Epithelial cell of esophagus (primary cell): ENCODE measurements at places on chromosomes 4 and X.
A peak's percentile ranks its signal among the peaks of the same experiment; 100 is the strongest.

DNA sequence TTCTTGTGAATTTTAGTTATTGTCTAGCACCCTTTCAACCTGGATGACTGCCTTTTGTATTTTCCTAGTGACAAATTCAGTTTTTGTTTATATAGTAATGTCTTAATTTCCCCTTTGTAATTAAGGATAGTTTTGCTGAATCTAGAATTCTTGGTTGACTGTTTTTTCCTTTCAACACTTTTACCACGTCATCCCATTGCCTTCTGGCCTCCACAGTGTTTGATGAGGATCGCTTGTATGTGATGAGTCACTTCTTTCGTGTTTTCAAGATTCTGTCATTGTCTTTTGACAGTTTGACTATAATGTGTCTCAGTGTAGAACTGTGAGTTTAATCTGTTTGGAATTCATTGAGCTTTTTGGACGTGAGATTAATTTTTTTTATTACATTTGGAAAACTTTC is 30.1 kb downstream of the KDM6A start:
- DNase-seq, result peak; percentile 84

DNA sequence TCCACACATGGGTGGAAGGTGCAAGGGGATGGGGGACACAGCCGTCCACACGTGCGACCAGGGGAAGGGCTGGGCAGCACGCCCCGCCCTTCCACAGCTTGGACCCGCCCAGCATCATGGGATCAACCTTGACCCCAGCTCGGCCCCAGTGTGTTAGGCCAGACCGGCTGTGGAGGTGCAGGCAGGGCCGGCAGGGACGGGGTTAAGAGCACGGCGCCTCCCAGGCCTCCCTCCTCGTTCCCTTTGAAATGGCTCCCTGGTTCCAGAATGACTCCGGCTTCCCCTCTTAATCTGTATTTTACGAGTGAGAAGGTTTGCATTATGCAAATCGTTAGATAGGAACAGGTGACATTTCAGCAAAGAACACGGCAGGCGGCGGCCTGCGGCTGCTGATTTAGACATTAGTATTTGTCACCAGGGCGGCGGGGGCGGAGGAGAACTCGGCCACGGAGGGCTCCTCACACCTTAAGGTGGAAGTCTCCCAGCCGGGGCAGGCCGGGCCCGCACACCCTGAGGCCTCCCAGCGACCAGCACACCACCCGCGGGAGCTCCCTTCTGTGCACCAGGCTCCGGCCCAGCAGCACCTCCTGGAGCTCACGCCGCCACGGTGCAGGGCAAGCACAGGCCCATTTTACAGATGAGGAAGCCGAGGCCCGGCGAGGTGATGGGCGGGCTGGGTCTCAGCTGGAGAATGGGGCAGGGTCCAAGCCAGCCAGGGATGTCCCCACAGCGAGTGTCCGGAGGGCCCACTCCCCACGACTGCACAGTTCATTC is 116.1 kb downstream of the FAM53A start:
- DNase-seq, result no peak

- DNase-seq, result no peak
Observed at GRCh38 chr4:55965585-55965984, 16.8 kb downstream of the CEP135 start.

DNA sequence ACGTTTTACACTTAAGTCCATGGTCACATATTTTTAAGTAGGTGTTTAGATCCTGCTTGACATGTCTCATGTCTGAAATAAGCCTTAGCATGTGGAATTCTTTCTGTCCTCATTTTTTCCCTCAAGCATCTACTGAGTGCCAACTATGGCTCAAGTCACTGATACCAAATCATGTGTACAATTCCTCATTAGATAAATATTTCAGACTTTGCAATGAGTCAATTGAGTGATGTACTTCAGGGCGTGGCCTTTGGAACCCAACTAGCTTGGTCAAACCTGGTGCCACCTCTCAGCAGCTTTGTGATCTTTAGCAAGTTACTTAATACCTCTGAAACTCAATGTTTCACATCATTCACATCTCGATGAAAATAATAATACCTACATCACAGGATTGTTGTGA is 12.6 kb upstream of the JADE1 start:
- DNase-seq, result peak; percentile 82

- DNase-seq, result peak; percentile 15
Observed at GRCh38 chr4:76055016-76055415, 19.1 kb upstream of the CXCL11 start.

GRCh38 chr4:79666875-79667274 is 258.8 kb upstream of the GK2 start:
- no peak for DNase-seq

DNA sequence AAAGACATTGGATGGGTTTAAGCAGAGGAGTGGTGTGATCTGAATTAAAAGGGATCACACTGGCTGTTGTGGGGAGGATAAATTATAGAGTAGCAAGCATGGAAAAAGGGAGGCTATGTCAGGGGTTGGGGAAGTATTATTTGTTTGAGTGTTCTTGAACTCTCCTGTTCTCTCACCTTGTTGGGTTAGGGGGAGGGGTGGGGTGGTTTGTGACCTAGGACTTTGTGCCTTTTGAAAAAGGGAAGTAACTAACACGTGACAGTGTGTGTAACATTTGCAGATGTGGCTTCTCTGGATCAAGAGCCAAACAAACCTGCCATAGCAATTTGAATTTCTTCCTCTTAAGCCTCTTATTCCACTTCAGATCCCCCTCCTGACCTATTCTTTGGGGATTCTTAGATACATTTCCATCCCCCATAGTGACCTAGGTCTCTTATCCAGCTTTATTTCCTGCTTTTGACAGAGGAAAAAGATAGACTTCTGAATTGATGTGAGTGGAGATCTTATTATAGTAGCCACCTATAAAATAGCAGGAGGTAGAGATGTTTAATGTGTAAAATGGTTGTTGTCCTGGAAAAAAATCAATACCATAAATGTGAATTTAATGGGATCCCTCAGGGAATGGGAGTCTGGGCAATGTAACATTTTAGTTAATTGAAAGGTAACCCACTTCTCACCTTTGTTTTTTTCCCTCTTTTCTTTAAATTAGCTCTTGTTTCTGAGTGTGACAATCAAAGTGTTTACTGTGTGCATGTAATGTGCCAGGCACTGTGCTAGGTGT is 120.4 kb downstream of the CT47B1 start:
- no peak for DNase-seq

DNA sequence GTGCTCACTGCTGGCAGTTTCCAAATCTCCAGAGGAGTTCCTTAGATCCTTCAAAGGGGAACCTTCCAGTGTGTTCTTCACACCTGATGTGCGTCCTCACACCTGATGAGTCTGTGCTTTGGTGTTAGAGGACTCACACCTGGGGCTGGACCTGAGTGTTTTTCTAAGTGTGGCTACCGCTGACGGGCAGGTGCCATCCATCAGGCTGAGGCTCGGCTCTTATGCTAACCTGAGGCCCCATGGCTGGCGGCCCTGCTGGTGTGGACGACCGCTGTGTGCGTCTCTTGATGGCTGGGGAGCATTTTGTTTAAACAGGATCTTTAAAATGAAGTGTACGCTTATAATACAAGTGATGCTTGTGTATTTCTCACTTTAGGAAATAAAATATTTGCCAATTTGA is 28.4 kb downstream of the PCGF3 start:
- no peak for DNase-seq

DNA sequence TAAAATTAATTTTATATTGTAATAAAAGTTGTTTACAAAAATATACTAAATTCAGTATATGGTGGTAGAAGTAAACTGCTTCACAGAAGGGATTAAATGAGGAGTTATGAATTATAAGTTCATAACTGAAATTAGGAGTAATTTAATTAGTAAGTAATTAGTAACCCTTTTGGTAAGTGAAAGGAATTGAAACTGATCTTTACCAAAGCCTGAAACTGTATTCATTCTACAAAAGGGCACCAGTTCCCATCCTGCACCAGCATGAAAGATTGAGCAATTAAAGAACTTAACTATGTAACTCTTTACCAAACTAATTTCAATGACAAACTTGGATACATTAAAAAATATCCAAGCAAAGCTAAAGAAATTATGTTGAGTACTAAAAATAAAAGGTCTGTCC is 8.2 kb downstream of the MED14 start:
- no peak for DNase-seq

DNA sequence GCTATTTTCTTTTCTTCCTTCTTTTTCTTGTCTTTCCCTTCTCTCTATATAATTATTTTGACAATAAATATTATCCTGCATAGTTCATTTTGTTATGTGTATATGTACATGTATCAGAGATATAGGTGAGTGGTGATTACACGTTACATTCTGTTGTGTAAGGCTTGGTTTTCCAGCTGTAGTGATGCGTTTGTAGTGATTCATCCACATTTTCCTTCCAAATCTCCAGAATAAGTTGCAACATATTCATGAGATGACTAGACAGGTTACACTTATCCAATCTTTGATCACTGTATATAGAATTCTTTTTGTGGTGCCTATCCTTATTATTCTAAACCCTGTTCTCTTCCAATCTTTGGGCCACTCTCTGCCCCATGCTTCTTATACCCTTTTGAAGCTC is 540.2 kb downstream of the GBA3 start:
- DNase-seq, result peak; percentile 74

DNA sequence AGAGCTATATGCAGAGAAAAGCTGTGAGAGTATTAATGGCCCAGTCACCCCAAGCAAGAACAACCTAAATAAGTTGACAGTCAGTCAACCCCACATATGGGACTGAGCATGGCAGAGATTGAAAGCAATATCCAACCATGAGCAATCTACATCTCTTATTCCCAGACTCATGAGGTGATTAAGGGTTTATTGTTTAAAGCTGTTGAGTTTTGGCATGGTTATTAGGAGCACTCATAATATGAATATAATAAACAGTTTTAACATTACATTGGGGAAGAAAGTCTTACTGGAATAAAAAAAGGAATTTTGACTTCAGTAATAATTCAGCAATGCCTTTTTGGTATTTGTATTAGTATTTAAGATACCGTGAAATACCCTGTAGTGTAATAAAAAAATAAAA is 1627.4 kb downstream of the STIM2 start:
- DNase-seq, result no peak

GRCh38 chrX:9144701-9145241 is 110.8 kb upstream of the FAM9B start:
- no peak for DNase-seq

DNA sequence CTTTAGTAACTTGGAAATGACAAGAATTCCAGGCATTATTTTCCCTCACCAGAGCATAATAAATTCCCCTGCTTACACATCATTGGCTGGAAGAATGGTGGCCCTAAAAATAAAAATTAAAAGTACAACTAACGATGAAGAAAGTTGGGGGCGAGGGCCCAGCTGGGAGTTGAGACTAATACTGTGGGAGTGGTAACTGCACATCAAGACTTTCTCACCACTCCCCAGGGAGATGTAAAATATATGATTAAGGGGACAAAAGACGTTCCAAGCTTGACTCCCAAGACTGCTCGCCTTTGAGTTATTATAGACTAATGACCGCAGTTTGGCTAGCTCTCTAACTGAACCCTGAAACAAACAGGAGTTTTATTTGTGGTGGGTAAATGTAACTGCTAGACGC is 30.0 kb downstream of the SMIM31 start:
- DNase-seq, result no peak

GRCh38 chr4:165450871-165451270 is 72.1 kb downstream of the CPE start:
- DNase-seq, result no peak

- no peak for DNase-seq
Observed at GRCh38 chr4:183403961-183404360, 40.5 kb upstream of the CDKN2AIP start.

DNA sequence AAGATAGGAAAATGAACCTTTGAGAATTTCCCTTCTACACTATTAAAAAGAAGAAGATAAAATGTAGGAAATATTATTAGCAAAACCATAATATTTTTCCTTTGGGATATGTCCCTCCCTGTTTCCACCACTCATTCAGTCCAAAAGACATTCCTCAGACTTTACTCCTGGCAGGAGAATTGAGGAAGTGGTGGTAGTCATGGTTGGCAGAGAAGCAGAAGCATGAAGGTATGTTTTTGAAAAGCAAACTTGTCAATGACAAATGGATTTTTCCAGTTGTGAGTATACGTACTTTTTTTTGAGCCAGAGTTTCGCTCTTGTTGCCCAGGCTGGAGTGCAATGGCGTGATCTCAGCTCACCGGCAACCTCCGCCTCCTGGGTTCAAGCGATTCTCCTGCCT is 13.7 kb downstream of the STAG2 start:
- peak; percentile 48 for DNase-seq

DNA sequence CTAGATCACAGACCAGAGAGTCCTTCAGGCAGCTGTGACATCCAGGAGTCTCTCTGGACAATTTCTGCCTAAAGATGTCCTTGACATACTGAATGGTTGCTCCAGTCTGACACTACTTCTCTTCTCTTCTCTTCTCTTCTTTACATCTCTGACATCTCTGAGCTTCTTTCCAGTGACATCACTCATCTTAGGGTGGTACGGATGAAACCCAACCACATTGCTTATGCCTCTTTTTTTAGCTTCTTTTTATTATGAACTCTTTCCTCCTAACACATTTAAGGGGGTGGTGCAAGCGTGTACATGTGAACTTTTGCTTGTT is 39.4 kb upstream of the IRF2 start:
- DNase-seq, result no peak

DNA sequence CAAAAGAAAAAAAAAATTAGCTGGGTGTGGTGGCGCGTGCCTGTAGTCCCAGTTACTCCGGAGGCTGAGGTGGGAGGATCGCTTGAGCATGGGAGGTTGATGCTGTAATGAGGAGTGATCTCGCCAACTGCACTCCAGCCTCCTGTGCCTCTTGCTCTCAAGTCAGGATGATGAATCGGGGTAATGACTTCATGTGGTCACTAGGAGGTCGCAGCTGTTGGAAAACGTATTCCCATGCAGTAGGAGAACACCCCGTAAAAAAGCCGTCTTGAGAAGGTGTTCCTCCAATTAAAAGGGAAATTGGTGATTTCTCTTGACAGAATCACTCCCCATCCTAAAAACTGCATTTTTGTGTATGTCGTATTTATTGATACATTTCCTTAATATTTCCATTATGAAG is 2.2 kb downstream of the CCNB3 start:
- no peak for DNase-seq

GRCh38 chr4:154944996-154945395 is 163.9 kb downstream of the RBM46 start:
- peak; percentile 56 for DNase-seq

GRCh38 chrX:45872480-45872879 is 671.8 kb upstream of the DIPK2B start:
- DNase-seq, result no peak

DNA sequence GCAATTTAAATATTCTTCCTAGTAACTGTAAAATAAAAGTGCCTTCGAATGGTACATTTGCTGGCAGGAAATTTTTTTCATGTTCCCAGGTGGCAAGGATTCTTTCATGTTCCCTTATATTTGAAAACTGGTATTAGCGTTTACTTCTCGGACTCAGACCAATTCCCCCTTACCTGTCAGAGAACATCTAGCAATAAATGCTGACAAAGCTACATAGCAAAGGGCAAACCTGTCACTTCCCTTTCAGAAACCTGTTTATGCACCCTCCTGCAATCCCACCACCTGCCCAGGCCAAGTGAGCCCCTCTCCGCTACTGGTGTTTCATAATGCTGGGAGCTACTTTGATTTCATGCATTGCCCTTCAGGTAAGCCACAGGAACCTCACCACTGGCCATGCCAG is 98.2 kb downstream of the HPRT1 start:
- no peak for DNase-seq
